ENCODE measurements at places on chromosomes 4 and X. TPM values are rescaled to one million over a fixed set of nuclear protein-coding genes. Genes with fewer than 3 reads are reported as not detected.
A peak's percentile ranks its signal among the peaks of the same experiment; 100 is the strongest.

GUCY1B1 gene
- 19.0 TPM for polyA plus RNA-seq

GRCh38 chr4:118910221-118910620, 21.6 kb downstream of the SYNPO2 start:
- DNase-seq = no peak

CXCL10 gene
- polyA plus RNA-seq = 0.68 TPM

GRCh38 chr4:32560306-32560705, 1840.1 kb downstream of the PCDH7 start:
- peak; percentile 80 for DNase-seq

DNA sequence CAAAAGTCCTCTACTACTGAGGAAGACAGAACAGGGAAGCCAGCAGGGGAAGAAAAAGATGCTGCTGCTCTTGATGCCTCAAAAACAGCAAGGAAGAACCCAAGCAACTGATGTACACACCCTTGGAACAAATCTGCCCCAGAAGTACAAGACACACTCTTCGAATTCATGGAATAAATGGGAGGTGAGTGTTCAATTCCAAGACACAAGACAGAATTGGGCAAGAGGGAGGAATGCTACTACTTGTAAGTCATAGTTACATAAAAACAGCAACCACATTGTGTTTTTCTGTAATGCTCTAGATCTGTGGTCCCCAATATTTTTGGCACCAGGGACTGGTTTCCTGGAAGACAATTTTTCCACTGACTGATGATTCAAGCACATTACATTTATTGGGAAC, 58.0 kb upstream of the H2AZ1 start:
- no peak for DNase-seq

FGF5 gene
- 1.4 TPM for polyA plus RNA-seq

DNA sequence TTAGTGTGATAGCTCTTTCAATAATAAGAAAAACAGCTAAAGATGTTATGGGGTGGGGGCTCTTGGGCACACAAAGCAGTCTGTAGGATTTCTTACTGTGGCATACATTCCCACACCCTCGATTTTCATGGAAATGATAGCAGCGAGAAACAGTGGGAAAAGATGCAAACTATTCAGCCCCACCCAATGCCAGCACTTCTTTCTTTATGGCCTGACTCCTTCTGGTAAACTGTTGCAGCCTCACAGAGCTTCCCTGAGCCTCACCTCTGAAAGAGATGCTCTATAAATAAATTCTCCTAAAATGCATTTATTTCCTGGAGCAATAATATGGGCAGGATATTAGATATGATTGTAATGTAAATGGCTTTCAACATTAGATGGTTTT, 910 bp downstream of the ANK2 start:
- DNase-seq = no peak

TBC1D25 gene
- polyA plus RNA-seq = 11.3 TPM

DNA sequence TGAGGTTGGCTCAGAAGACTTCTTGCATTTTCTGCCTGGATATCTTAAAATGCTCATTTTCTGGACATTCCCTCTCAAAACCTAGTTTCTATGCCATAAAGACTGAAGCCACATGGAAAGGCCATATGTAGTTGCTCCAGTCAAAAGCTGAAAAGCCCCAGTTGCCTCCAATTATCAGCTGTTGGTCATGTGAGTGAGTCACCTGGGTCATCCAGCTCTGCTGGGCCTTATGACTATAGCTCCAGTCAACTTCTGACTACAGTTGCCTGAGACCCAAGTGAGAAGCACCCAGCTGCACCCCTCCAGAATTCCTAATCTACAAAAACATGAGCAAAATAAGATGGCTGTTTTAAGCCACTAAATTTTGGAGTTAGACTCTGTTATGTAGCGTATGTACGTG, 41.9 kb downstream of the HELQ start:
- no peak for DNase-seq

- DNase-seq = no peak
Measured at GRCh38 chr4:10021653-10022023, 341 bp upstream of the SLC2A9 start.

- DNase-seq = no peak
Measured at GRCh38 chr4:121767166-121767565, 2.2 kb upstream of the SMIM43 start.

DNA sequence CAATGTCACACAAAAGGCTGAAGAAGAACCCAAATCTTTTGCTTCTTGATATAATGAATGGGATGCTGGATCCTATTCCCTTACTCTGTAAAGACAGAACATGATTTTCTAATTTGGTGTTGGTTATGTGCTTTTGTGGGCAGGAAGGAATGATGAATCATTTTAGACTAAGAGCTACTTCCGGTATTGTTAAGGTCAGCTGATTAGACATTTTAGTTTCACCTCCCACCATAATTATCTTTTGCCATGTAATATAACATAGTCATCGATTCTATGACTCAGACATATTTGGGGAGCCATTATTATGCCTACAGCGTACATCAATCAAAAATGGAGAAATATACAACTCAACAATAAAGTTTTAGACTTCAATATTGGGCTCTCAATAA, 265.3 kb downstream of the ZNF674 start:
- DNase-seq = no peak

USP26 gene
- not detected for polyA plus RNA-seq

GASK1B gene
- 82.8 TPM for polyA plus RNA-seq

RGN gene
- 2.1 TPM for polyA plus RNA-seq

FHDC1 gene
- 9.5 TPM for polyA plus RNA-seq

TMEM156 gene
- 0.19 TPM for polyA plus RNA-seq

DNA sequence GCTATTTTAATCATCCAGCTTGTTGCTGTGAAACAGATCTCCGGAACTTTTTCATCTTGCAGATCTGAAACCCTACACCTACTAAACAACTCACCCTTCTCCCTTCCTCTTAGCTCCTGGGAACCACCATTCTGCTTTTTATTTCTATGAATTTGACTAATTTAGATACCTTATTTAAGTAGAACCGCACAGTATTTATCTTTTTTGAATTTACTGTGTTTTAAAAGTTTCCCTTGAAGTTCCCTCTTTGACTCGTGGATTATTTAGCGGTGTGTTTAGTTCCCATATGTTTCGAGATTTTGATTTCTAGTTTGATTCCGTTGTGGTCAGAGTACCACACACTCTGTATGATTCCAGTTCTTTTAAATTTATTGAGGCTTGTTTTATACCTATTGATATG, 44.6 kb downstream of the EIF2S3 start:
- DNase-seq = no peak

- DNase-seq = no peak
Measured at GRCh38 chr4:151415978-151416377, 7.0 kb downstream of the FHIP1A start.

PCDH7 gene
- 32.4 TPM for polyA plus RNA-seq

DNA sequence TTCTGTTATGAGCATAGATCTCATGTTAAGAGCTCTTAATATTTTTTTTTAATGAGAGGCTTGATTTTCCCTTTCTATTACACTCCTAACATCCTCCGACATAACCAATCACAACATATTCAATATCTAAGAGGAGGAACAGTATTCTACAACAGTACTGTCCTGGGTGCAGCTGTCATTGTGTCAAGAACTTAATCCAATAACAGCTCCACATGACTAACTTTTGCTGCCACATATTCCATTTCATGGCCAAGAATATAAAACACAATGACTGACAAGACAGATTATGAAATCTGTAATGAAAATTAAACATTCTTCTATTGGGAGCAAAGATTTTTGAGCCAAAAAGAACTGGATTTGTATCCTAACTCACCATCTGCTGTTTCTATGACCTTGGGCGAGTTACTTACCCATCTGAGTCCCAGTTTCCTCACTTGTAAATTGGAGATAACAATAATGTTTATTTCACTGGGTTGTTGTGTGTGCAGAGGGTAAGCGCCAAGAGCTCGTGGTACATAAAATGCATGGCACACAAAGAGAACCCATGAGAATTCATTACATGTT, 405.6 kb downstream of the SPRY1 start:
- no peak for DNase-seq

TMPRSS11B gene
- 0.11 TPM for polyA plus RNA-seq

GRCh38 chr4:164410401-164410800, 343.5 kb upstream of the SMIM31 start:
- DNase-seq = no peak

FGFR3 gene
- not detected for polyA plus RNA-seq

CTAG1B gene
- not detected for polyA plus RNA-seq
